ENCODE measurements at places on chromosomes 2 and 18.

DNA sequence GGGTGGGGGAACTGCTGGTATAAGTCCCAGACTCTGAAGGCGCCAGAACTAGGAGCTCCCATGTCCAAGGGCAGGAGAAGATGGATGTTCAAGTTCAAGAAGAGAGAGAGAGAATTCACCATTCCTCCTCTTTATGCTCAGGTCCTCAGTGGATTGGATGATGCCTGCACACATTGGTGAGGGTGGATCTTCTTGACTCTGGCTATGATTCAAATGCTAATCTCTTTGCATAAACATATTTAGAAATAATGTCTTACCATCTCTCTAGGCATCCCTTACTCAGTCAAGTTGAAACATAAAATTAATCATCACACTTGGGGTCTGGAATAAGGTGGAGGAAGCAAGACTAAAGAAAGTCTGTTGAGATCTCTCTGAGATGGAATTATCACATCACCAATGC, 210.6 kb upstream of the CHST9 start:
- no peak for DNase-seq

GRCh38 chr2:59490192-59490591, 1063.3 kb downstream of the BCL11A start:
- no peak for DNase-seq

DNA sequence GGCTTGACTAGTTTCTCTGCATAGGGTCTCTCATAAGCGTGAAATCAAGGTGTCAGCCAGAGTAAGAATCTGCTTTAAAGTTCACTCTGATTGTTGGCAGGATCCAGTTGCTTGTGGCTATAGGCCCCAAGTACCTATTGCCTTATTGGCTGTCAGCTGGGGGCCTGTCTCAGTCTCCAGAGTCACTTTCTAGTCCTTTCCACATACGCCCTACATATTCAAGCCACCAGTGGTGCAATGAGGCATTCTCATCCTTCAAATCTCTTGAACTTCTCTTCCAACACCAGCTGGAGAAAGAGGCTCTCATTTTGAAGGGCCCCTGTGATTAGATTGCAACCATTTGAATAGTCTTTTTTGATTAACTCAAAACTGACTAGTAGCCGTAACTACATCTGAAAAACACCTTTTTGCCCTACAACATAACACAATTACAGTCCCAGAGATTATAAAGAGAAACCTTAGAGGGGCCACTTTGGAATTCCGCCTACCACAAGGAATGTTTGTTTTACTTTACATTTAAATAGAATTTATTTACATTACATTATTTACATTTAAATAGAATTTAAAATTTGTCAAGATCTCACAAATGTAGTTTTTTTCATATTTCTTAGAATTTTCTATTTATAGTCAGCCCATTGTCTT, 520.1 kb downstream of the DSC3 start:
- no peak for DNase-seq

DNA sequence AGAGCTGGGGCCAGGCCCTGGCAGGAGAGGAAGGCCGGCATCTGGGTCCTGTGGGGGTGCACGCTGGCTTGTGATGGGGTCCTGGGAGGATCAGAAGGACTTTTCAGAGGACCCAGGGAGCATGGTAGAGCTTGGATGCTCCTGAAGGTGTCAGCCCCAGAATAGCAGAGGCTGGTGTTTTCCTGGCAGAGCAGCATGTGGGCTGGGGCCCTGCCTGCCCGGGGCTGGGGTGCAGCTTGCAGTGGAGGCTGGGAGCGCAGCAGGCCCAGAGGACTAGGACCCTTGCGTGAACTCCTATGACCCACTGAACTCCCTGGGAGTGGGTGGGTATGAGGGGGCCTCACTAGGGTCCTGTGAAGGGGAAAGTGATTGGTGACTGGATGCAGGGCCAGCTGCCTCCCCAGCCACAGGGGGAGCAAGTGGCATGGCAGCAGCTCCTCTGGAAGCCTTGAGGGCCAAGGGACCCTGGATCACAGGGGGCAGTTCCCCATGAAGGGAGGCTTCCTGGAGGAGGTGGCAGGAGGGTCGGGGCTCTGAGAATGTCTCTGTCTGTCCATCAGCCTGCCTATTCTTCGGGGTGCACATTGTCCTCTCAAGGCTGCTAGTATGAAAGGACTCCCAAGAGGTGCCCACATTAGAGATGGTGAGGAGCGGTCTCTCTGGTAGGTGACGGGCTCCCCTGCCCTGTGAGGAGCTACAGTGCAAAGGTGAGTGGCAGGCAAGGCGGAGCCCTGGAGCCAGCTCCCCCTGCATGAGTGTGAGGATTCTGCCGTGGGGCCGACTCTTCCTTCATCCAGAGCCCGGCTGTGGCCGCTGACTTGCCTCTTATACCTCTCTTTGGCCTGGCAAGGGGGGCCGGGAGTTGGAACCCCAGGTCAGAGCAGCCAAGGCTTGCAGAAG, 249.0 kb downstream of the DYSF start:
- DNase-seq: no peak

DNA sequence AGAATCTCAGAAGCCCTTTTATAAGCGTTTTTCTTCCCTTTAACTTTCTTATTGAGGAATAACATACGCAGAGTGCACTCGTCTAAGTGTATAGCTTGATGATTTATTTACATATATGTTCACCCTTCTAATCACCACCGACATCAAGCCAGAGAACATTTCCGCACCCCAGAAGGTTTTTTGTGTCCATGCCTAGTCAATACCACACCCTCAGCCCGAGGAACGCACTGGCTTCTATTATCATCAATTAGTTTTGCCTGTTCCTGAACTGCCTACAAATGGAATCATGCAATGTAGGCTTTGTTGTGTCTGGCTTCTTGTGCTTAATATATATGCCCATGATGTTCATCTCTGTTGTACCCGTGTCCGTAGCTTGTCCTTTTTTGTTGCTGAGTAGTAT, 27.7 kb downstream of the SDC1 start:
- no peak for DNase-seq
